ENCODE measurements at places on chromosomes 7 and 10. TPM values are rescaled to one million over a fixed set of nuclear protein-coding genes. Genes with fewer than 3 reads are reported as not detected.

GRCh38 chr7:101633511-101633910 is 4.4 kb upstream of the MYL10 start:
- no peak for DNase-seq

- DNase-seq: no peak
Measured at GRCh38 chr10:46272863-46273415, 13.9 kb upstream of the ANTXRL start.

TFR2 gene
- total RNA-seq: not detected

DNA sequence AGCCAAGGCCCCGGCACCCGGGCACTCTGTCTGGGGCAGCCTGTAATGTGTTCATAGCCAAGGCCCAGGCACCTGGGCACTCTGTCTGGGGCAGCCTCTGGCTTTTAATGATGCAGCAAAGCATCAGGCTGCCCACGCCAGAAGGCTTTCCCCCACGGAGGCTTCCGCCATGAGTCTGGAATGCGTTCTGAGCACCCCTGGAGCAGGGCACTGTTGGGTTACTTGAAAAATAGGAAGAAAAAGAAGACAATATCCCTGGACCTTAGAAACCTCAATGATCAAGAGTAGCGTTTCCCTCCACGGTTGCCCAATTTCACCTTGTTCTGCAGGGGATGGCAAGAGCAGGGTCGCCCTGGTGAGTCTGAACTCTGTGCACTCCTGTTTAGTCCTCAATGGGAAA is 565.0 kb downstream of the PTPRN2 start:
- DNase-seq: no peak

ZNF511 gene
- total RNA-seq: 13.4 TPM

DNA sequence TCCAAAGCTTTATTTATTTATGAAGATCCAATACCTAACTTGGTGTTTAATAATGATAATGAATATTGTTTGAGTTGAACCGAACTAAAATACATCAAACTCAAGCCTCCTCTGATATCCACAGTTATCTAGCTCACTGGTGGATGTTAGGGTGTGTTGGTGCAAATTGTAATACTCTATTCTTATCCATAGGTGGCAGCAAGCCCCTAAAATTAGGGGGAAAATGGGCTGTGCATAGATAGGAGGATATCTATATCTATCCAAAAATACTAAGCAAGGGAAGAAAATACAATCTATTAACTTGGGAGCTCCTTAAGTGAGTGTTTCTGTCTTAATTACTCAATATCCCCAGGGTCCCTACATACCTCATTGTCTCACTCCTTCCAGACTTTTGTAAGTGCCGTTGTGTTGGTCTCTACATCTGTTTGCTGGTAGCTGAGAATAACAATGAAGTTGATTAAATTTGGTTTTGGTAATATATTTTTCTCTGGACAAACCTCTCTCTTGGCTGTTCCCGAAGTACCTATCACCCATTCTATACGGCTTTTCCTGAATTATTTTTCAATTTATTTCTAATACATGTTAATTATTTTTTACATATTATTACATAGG is 55.0 kb upstream of the VWDE start:
- peak; percentile 48 for DNase-seq

DNA sequence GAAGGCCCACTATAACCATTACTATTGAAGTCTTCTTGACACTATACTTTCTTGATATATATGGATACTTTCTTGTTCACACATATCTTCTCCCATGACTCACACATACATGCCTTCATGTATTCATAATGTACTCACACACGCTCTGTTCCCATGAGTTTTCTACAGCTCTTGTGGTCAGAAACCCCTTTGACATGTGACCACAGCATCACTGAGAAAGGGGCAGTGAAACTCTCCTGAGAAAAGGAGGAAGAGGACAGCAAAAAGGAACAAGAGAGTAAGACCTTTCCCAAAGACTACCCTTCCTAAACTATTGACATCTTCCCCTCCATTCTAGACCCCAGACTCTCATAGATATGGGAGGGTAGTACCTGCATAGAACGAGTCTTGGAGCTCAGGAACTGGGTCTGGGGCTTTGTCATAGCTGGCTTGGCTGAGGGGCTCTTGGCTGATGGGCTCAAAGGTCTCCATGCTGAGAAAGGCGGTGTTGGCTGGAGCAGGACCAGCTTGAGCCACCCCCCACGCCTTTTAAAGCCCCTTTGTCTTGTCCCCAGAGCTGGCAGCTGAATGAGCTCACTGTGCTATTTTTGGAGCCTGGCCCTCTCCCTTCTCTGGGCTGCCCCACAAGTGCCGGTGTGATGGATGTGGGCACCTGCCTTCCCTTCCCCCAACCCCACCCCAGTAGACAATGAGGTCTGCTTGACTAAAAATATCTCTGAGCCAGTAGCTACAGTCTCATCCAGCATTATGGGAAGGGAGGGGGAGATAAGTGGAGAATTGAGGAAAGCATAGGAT is 5.1 kb downstream of the SYNPO2L start:
- DNase-seq: no peak

All from A172 (cell line).